Right forelimb (tissue), 1 donor: ENCODE measurements at places on chromosomes 1 and 21.
A peak's percentile ranks its signal among the peaks of the same experiment; 100 is the strongest.

DNA sequence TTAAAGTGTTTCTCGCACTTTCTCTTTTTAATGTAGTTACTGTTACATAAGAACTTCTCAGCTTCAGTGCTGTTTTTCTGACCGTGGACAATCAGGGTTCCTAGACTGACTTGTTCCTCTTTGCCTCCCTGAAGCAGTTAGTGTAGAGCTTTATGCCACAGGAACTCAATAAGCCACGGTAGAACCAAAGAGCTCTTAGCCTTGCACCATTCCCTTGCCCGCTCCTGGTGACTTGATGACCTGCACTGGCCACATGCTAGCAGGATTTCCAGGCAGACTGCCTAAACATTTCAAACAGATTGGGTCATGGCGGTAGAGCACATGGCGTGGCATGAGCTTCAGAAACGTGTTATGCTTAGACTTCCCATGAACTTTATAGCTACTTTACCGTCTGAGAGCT lies 18.8 kb upstream of the FASLG start:
- DNase-seq, result no peak

- DNase-seq, result peak; percentile 60
Observed at GRCh38 chr1:215083383-215083961, 935 bp downstream of the KCNK2 start.

DNA sequence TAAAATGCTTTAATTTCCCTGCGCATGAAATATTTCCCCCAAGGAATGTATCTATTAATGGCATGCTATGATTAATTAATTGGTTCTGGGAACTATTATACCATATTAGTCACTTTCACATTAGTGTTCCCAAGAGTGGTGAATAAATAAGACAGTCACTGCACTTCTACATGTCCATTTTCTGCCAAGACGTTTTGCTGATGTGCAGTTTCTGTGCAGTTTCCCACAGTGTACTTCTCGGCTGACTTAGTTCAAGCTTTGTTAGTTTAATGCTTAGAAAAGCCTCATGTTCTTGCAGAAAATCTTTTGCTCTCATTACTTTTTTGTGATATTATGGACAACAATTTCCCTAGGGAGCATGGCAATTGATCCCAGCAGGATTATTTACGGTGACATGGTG lies 1014.5 kb downstream of the BRINP3 start:
- no peak for DNase-seq

- no peak for DNase-seq
Observed at GRCh38 chr1:115496904-115497527, 144.8 kb upstream of the VANGL1 start.

DNA sequence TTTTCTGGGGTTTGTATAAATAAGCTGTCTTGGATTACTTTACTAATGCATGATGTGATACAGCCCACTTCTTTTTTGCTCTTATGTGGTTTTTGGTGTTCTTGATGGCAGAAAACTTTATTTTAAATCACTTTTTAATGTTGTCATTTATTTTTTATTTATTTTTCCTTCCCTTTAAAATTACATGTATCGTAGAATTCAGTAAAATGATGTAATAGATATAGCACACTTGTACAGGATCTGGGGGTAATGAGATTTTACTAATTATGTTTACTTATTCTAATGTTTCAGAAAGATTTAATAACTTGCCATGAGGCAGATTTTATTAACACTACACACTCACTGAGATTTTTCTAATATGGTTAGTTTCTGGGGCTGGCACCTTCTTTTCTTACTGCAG lies 701 bp upstream of the B3GALT2 start:
- no peak for DNase-seq

DNA sequence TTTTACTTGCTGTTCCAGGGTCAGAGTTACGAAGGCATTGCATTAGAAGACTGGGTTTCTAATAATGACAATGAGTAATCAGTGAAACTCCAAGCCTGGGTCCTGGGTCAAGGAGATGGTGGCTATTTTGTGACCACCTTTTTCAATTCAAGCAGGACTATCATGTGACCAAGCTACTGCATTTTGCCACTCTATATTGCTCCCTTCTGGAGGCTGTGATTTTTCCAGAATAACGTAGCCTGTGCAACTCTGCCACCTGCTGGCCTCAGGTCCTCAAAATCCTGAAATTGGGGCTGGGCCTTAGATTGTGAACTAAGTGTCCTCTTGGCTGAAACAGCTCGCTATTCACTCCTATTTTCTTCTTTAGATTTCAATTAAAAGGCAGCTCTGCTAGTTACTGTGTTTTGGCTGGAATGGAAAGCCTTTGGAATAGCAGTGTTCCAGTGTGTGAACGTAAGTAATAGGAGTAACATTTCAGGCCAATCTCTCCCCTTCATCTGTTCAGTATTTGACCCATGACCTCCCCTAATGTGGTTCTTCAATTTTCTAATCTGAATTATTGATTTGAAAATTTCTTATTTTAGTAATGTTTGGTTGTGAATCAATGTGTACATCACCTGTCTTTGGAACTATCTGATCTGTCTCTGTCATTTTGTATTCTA lies 52.9 kb upstream of the CD46 start:
- DNase-seq, result no peak

DNA sequence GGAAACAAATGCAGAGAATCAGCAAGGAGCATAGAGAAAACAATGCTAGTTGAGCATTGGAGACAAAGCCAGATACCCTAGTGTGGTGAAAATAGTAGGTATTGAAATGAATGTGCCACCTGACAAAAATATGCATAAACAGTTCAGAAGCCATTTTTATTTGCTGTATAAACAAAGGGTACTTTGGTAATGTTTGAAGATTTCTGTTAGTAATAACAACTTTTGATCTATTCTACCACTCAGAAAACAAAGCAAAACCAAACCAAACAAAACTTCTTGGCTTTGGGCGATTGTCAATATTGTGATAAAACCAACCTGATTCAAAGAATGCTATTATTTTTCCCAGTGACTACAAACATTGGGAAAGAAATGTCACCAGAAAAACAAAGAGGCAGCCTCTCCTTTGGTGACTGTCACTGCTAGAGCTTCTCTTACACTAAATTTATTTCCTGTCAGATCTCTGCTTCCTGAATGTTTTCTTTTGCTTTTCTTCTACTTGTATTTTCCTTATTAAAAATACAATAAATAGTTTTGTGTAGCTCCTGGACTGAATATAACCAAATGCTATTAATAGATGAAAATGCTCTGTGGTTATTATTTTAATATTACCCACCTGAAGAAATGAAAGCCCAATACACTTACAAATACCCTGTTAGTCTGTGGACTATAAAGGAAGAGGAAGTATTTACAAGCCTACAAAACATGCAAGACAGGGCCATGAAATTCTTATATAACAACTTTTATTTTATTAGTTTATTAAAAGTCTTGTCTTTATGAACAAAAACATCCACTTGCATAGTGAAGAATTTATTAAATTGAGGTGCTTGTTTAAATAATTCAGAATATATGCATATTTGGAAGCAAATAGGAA lies 5.7 kb downstream of the ATP6V1G3 start:
- no peak for DNase-seq

DNA sequence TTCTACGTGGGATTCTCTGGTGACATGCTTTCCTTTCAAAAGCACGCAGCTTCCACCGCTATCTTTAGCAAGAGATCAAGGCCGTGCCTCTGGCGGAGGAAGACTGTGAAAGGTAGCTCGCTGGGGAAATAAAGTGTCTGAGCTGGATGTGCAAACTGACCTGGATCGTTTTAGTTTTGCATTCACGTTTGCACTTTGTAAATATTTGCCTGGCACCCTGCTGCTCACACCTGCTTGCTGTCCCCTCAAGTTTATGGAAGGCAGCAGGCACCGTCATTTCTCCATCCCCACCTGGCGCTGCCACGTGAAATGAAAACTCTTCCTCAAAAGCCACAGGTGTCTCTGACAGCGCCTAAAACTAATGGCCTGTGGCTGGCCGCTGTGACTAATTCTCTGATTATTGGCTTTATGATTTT lies 44.0 kb upstream of the TARDBP start:
- no peak for DNase-seq

DNA sequence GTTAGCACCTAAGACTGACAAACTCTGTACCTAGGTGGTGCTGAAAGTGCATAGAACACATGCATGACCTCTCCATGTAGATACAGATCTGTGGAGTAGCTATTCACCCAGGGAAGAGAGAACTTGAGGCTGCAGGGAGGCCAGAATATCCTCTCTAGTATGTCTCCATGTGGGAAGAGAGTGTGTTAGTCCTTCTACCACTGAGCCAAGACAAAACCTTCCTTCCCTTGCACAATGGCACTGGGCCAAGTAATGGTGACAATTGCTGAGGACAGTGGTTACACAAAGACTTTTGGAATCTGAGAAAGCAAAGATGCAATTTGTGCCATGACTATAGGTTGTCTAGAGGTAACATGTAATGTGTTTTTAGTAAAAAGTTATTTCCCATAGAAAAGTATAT lies 52.3 kb downstream of the C1orf198 start:
- DNase-seq, result peak; percentile 31

DNA sequence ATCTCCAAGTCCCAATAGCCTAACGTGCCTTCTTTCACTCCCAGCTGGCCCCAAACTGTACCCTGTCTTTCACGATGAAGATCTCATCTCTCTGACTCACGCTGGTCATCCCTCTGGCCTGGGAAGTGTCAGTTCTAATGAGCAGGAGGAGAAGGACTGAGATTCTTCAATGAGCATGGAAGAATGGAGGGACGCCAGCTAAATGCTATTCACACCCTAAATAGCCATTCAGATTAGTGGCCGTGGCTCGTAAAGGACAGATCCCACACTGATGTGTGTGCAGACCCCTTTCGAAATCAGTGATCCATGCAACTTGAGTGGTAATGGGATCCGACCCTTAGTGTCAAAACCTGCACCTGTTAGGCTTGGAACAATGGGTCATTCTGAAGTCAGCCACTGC lies 75.9 kb upstream of the SMYD2 start:
- no peak for DNase-seq

GRCh38 chr1:184191181-184191621 lies 139.7 kb downstream of the TSEN15 start:
- peak; percentile 85 for DNase-seq

- DNase-seq, result no peak
Observed at GRCh38 chr1:44029260-44029910, 1.9 kb downstream of the SLC6A9 start.

GRCh38 chr1:157107702-157108101 lies 8.1 kb upstream of the ETV3L start:
- no peak for DNase-seq

GRCh38 chr1:204974327-204974726 lies 68.7 kb upstream of the CNTN2 start:
- DNase-seq, result no peak

DNA sequence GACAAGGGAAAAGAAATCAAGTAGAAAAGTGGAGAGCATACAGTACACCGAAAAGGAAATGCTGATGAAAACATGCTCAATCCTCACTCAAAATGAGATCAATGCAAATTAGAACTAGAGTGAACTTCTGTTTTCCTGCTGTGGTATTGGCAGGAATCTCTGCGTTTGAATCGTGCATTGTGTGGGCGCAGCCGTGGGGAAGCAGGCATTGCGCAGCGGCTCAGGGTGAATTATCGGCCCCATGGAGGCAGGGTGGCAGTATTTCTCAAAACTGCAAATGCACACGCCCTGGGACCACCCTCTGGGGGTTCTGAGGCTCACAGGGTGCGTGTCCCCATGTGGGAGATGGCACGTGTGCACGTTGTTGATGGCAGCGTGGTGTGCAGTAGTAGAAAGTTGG lies 140.6 kb downstream of the PEX14 start:
- no peak for DNase-seq

GRCh38 chr1:77282866-77283539 lies 1.2 kb downstream of the AK5 start:
- no peak for DNase-seq

- no peak for DNase-seq
Observed at GRCh38 chr1:8094481-8095241, 68.6 kb upstream of the ERRFI1 start.

DNA sequence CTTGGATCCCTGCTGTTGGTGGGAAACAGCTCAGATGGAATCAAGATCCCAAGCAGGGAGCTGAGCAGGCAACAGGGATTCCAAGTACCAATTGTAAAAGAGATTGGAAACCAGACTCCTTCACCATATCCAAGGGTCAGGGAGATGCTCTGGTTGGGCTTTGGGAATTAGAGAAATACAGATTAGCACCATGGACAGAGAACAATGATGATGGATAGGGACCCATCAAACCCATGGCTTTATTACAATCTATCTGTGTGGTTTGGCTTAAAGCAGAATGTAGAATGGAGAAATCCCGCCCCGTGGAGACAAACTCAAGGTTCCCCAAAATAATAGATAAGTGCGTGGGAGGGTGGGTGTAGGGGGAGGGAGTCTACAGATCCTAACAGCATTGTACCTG lies 120.7 kb upstream of the CSF3R start:
- DNase-seq, result no peak

- DNase-seq, result no peak
Observed at GRCh38 chr1:4119516-4120220, 219.6 kb upstream of the C1orf174 start.

DNA sequence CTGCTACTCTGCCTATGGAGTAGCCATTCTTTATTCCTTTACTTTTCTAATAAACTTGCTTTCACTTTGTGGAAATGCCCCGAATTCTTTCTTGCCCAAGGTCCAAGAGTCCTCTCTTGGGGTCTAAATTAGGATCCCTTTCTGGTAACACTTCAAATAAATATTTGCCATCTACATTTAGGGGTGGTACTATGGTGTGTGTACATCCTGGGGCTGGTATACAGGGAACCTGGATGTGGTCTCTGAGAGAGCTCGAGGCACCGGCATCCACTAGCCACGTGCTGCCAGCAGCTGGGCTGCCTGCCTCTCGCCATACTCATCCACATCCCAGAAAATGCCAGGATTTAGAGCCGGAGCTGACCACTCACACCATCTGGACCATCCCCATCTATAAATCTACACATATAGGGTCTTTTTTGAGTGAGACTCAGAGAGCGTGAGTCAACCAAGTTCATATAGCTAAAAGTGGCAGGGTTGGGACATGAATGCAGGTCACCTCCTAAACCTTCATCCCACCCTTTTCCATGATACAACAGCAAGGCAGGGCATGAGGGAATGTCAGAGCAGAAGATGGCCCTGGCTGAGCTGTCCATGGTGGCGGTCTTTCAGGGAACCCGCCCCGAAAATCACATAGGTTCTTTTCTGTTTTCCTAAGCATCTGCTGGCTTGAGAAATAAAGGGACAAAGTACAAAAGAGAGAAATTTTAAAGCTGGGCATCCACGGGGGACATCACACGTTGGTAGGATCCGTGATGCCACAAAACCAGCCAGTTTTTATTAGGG lies 76.6 kb upstream of the F3 start:
- DNase-seq, result no peak

- no peak for DNase-seq
Observed at GRCh38 chr1:182139496-182139895, 78.0 kb upstream of the ZNF648 start.

DNA sequence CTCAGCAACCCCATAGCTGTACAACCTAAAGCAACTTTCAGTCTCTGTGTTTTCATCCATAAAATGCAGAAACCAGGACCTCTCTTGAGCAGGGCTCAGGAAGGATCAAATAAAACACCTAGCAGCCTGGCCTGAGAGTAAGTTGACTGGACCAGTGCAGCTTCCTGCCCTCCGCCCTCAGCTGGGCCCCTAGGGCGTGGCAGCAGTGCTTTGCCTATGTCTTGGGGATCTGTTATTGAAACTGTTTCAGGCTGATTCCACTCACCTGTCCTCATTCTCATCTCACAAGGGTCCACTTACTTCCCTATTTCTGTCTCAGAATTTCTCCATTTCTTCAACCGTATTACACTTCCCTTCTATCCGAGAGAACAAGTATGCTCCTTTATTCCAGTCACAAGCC lies 17.3 kb downstream of the LRRC42 start:
- no peak for DNase-seq
